ENCODE measurements at places on chromosomes 16 and 17. TPM values are rescaled to one million over a fixed set of nuclear protein-coding genes. Genes with fewer than 3 reads are reported as not detected.

BICDL2 gene
- total RNA-seq: not detected

SLFN12L gene
- total RNA-seq: 75.4 TPM

NDRG4 gene
- 1.3 TPM for total RNA-seq

RRN3 gene
- 47.1 TPM for total RNA-seq

KPNA2 gene
- 14.7 TPM for total RNA-seq

RPAIN gene
- total RNA-seq: 84.1 TPM

SLX1B gene
- 34.6 TPM for total RNA-seq

CCL4 gene
- 1.1 TPM for total RNA-seq

ALOX15B gene
- 0.15 TPM for total RNA-seq

CYGB gene
- total RNA-seq: not detected

FOXN1 gene
- total RNA-seq: not detected

KRTAP1-1 gene
- total RNA-seq: not detected

B3GNT9 gene
- 10.0 TPM for total RNA-seq

MT1A gene
- total RNA-seq: not detected

GUCY2D gene
- total RNA-seq: not detected

NXPH3 gene
- total RNA-seq: not detected

HOXB1 gene
- not detected for total RNA-seq

CCL16 gene
- not detected for total RNA-seq

RAB40C gene
- total RNA-seq: 22.0 TPM

RNF227 gene
- 6.7 TPM for total RNA-seq

CD300LG gene
- total RNA-seq: not detected

SEZ6L2 gene
- not detected for total RNA-seq

PRKCB gene
- total RNA-seq: 106 TPM

PRR29 gene
- 0.19 TPM for total RNA-seq

RTN4RL1 gene
- total RNA-seq: 0.30 TPM

PPP1R27 gene
- total RNA-seq: not detected

COX6A2 gene
- total RNA-seq: not detected

PPM1E gene
- not detected for total RNA-seq

MMP25 gene
- 2.9 TPM for total RNA-seq

ZNF19 gene
- total RNA-seq: 9.3 TPM

TMEM114 gene
- total RNA-seq: not detected
